ENCODE measurements at places on chromosomes 1 and 21.
A peak's percentile ranks its signal among the peaks of the same experiment; 100 is the strongest.

DNA sequence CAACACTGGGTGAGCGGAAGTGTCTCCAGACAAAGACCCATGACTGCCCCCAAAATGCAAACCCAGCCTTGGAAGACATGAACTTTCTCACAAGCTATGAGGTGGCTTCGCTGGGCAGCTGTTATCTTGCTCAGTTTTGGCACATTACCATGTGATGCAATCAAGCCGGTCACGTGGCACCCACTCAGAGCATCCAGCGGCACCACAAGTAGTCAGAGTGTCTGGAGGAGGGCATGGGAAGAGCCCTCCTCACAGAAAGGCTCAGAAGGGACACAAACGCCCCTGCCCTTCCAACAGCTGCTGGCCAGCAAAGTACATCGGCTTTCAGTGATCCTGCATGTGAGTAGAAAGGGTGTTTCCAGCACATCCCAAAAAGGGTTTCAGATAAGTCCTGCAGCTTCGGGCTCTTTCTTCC lies 145.5 kb upstream of the IRF2BP2 start:
- DNase-seq = no peak

GRCh38 chr1:47333922-47334764 lies 553 bp downstream of the CMPK1 start:
- DNase-seq = peak; percentile 83

- no peak for DNase-seq
Measured at GRCh38 chr1:217140041-217140901, 417.0 kb upstream of the ESRRG start.

GRCh38 chr21:36377391-36377842 lies 7.8 kb upstream of the CHAF1B start:
- peak; percentile 37 for DNase-seq

- DNase-seq = no peak
Measured at GRCh38 chr1:229756666-229757065, 130.6 kb downstream of the URB2 start.

GRCh38 chr1:14255711-14256110 lies 342.8 kb upstream of the KAZN start:
- DNase-seq = no peak

GRCh38 chr1:47901001-47901575 lies 96.1 kb downstream of the TRABD2B start:
- no peak for DNase-seq

GRCh38 chr1:221053889-221054288 lies 174.6 kb downstream of the HLX start:
- DNase-seq = no peak

All from Caco-2 (cell line).